ENCODE measurements at places on chromosomes 5 and 9.

DNA sequence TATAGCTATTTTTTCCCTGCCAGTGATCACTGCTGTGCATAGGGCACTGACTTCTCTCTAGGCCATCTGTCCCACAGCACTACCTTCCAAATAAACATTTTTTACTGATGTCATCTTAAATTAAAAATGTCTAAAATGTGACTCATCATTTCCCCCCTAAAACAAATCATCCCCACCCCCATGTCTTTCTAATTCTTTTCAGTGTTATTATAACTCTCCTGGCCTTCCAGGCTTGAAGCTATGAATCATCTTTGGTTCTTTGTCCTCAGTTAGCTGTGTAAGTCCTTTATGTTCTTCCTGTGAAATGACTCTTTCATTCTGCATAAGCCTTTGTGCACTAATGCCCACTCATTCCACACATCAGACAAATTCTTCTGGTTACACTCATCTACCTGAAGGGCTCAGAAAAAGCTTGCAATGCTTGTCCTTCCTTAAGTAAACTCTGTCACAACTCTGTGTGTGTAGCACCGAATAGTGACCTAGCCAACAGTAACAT is 78.1 kb downstream of the CFAP95 start:
- H3K4me1 ChIP-seq: no peaks in the 10 kb centered on the region
- peaks cover 10% of the 10 kb centered on the region for H3K27me3 ChIP-seq
- no peak overlapping the region for H3K4me3 ChIP-seq
- no peak overlapping the region for H3K27ac ChIP-seq

DNA sequence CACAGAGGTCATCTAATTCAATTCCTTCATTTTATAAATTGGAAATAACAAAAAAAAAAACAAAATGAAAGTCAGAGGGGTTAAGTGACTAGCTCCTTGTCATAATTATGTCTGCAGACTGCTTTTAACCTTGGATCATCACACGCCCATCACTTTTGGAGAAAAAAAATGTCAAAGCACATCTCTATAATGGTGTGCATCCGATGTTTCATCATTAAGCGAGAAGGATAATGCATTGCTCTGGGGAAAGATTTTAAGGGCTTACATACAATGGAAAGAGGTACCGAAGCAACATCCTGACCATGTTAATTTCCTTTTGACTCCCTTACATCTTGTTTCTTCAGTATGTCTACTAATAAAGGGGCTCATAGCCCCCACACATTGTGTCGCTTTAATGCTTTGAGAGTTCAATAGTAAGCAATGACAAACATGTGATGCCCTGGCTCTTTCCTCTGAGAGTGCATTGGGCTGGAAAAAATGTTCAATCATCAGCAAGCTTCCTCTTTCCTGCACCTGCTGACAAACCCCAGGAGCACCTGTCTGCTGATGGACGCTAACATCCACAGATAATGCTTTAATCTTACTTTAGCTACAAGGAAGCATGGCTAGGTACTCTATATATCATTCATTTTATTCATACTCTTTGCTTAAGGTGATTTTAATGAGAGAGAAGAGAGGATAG is 242.2 kb downstream of the SMARCA2 start:
- H3K36me3 ChIP-seq: no peaks in the 10 kb centered on the region
- H3K4me3 ChIP-seq: no peak overlapping the region
- H3K27me3 ChIP-seq: peaks cover 20% of the 10 kb centered on the region
- peak overlapping the region; percentile 88 for H3K27ac ChIP-seq
- peak; percentile 11 for DNase-seq

- H3K4me3 ChIP-seq: no peak overlapping the region
- H3K27me3 ChIP-seq: no peaks in the 10 kb centered on the region
- no peak for DNase-seq
- H3K36me3 ChIP-seq: no peaks in the 10 kb centered on the region
- H3K4me1 ChIP-seq: no peaks in the 10 kb centered on the region
- no peak overlapping the region for H3K27ac ChIP-seq
Measured at GRCh38 chr9:17878810-17879370, 300.0 kb downstream of the SH3GL2 start.

- H3K4me3 ChIP-seq: no peak overlapping the region
- H3K4me1 ChIP-seq: peaks cover 20% of the 10 kb centered on the region
- H3K27me3 ChIP-seq: peaks cover 50% of the 10 kb centered on the region
- DNase-seq: no peak
- H3K27ac ChIP-seq: no peak overlapping the region
Measured at GRCh38 chr9:1008216-1008615, 31.8 kb downstream of the DMRT3 start.

DNA sequence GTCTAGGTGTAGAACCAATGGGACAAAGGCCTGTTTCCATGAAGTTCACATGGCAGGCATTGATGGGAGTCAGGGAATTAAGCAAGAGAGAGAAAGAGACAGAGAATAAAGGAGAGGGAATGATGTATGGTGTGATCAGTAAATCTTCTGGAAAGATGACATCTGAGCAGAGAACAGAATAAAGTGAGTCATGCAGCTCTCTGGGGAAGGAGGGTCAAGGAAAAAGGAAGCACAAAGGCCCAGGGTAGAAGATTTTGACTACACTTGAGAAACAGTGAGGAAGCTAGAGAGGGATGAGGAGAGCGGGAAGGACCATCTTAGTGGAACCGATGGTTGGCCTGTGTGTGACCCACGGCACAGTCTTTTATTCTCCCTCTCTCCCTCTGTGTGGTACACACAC is 425.9 kb downstream of the SPOCK1 start:
- no peak for DNase-seq
- H3K27ac ChIP-seq: no peak overlapping the region
- H3K4me3 ChIP-seq: no peak overlapping the region
- H3K36me3 ChIP-seq: no peaks in the 10 kb centered on the region
- no peaks in the 10 kb centered on the region for H3K4me1 ChIP-seq

GRCh38 chr5:74543162-74543995 is 97.1 kb downstream of the ENC1 start:
- DNase-seq: no peak
- H3K36me3 ChIP-seq: no peaks in the 10 kb centered on the region
- no peaks in the 10 kb centered on the region for H3K4me1 ChIP-seq
- H3K27me3 ChIP-seq: peaks cover 6% of the 10 kb centered on the region
- no peak overlapping the region for H3K4me3 ChIP-seq

- H3K27me3 ChIP-seq: no peaks in the 10 kb centered on the region
- H3K27ac ChIP-seq: no peak overlapping the region
- peaks cover 41% of the 10 kb centered on the region for H3K4me1 ChIP-seq
- no peak for DNase-seq
- no peak overlapping the region for H3K4me3 ChIP-seq
- peaks cover 7% of the 10 kb centered on the region for H3K36me3 ChIP-seq
Measured at GRCh38 chr5:111514087-111514486, 1.8 kb upstream of the STARD4 start.

- peak overlapping the region; percentile 77 for H3K27ac ChIP-seq
- peak overlapping the region; percentile 91 for H3K4me3 ChIP-seq
- H3K27me3 ChIP-seq: no peaks in the 10 kb centered on the region
- H3K4me1 ChIP-seq: peaks cover 32% of the 10 kb centered on the region
- peaks cover 14% of the 10 kb centered on the region for H3K36me3 ChIP-seq
- DNase-seq: no peak
Measured at GRCh38 chr5:141636106-141636412, 590 bp downstream of the HDAC3 start.

DNA sequence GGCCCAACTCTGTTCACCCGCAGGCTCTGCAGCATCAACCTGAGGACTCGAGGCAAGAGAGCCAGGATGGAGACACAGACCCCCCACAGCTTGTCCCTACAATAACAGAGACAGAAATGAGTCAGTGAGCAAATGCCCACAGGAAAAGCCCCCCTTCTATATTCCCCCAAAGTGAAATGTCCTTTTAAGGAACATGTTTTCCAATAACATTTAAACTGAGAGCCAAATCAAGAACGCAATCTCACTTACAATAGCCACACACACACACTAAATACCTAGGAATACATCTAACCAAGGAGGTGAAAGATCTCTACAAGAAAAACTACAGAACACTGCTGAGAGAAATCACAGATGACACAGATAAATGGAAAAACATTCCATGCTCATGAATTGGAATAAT is 49.0 kb downstream of the TEX10 start:
- peaks cover 18% of the 10 kb centered on the region for H3K4me1 ChIP-seq
- no peak for DNase-seq
- no peak overlapping the region for H3K4me3 ChIP-seq
- no peaks in the 10 kb centered on the region for H3K27me3 ChIP-seq
- H3K27ac ChIP-seq: no peak overlapping the region

DNA sequence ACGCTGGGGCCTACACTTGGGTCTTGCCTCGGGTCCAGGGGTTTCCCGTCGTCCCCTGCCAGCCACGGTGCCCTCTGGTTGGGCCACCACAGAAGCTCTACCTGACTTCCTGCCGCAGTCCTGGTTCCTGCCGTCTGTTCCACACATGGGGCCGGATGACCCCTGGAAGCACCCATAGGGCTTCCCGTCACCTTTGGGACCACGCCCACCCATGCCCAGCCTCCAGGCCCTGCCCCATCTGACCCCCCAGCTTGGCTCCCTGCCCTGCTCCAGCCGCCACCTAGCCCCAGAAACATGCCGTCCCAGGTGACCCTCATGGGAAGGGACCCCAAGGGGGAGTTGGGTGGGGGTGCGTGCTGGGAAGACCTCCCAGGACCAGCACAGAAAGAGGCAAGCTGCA is 13.7 kb downstream of the MRPL36 start:
- no peak for DNase-seq
- H3K27ac ChIP-seq: no peak overlapping the region
- no peak overlapping the region for H3K4me3 ChIP-seq
- peaks cover 31% of the 10 kb centered on the region for H3K27me3 ChIP-seq
- H3K4me1 ChIP-seq: peaks cover 22% of the 10 kb centered on the region
- no peaks in the 10 kb centered on the region for H3K36me3 ChIP-seq

DNA sequence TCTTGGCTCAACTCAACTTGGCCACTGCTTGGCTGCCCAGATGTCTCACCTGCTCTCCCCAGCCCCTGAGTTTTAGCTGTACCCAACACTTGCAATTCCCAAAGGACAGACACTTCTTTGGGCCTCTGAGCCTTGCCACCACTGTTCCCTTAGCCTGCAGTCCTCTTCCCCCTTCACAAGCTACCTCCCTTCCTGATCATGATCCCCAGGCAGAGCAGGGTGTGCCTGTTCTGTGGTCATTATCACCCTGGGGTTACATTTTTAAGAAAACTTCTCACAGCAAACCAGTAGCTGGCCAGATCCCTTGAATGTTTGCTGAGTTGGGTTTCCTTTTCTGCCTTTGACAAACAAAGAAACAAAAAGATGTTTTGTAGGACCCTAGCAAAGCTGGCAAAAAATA is 87.5 kb upstream of the PRRC1 start:
- H3K4me3 ChIP-seq: no peak overlapping the region
- H3K4me1 ChIP-seq: no peaks in the 10 kb centered on the region
- H3K27ac ChIP-seq: no peak overlapping the region

DNA sequence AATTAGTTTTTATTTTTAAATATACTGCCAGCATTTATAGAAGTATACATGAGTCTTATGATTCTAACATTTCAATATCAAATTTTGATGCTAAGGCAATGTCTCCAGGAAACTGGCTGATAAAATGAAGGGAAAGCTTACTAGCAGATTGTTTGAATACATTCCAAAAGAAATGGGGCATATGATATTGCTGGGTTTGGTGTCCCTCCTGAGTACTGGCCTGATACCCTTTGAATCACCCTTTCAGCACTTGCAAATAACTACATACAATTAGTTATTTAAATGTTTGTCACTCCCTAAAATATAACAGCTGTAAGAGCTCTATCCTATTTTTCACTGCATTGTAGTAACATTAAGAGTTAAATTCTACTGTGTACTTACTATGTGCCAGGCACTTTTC is 360.8 kb downstream of the HCN1 start:
- no peaks in the 10 kb centered on the region for H3K27me3 ChIP-seq
- DNase-seq: no peak
- H3K4me1 ChIP-seq: no peaks in the 10 kb centered on the region
- H3K4me3 ChIP-seq: no peak overlapping the region

GRCh38 chr9:97514531-97514930 is 13.1 kb downstream of the TMOD1 start:
- DNase-seq: no peak
- no peak overlapping the region for H3K4me3 ChIP-seq
- peaks cover 39% of the 10 kb centered on the region for H3K27me3 ChIP-seq
- no peaks in the 10 kb centered on the region for H3K36me3 ChIP-seq

GRCh38 chr5:159619826-159620225 is 289.5 kb upstream of the IL12B start:
- DNase-seq: no peak
- H3K27me3 ChIP-seq: peaks cover 23% of the 10 kb centered on the region
- peaks cover 7% of the 10 kb centered on the region for H3K36me3 ChIP-seq
- no peak overlapping the region for H3K4me3 ChIP-seq

- DNase-seq: no peak
- no peak overlapping the region for H3K27ac ChIP-seq
- H3K36me3 ChIP-seq: no peaks in the 10 kb centered on the region
- no peaks in the 10 kb centered on the region for H3K27me3 ChIP-seq
- no peak overlapping the region for H3K4me3 ChIP-seq
Measured at GRCh38 chr5:161085056-161085455, 233.0 kb upstream of the ATP10B start.

DNA sequence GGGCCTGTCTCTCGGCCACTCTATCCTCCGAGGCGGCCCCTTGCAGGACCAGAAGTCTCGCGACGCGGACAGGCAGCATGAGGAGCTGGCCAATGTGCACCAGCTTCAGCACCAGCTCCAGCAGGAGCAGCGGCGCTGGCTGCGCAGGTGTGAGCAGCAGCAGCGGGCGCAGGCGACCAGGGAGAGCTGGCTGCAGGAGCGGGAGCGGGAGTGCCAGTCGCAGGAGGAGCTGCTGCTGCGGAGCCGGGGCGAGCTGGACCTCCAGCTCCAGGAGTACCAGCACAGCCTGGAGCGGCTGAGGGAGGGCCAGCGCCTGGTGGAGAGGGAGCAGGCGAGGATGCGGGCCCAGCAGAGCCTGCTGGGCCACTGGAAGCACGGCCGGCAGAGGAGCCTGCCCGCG is 283.5 kb downstream of the ARHGEF28 start:
- peaks cover 16% of the 10 kb centered on the region for H3K27me3 ChIP-seq
- H3K4me3 ChIP-seq: no peak overlapping the region
- DNase-seq: no peak

DNA sequence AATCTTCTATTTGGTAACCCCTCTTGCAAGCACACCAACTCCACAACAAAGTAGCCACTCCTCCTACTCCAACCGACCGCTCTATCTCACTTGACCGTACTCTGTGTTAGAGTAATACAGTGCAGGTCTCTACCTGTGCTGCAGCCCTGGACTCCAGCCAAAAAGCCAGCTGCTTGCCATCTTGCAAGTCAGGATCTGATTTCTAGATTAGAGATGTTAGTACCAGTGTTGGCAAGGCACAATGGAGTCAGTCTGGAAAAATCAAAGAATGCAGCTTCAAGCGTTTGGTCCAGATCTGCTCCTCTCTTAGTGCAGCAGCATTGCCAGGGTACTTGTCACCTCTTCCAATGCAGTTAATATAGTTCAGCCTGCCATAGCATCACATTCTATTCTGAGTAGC is 477.6 kb downstream of the ZSWIM6 start:
- H3K27me3 ChIP-seq: peaks cover 19% of the 10 kb centered on the region
- no peak overlapping the region for H3K27ac ChIP-seq
- H3K4me1 ChIP-seq: no peaks in the 10 kb centered on the region
- H3K4me3 ChIP-seq: no peak overlapping the region
- no peaks in the 10 kb centered on the region for H3K36me3 ChIP-seq
- DNase-seq: no peak

DNA sequence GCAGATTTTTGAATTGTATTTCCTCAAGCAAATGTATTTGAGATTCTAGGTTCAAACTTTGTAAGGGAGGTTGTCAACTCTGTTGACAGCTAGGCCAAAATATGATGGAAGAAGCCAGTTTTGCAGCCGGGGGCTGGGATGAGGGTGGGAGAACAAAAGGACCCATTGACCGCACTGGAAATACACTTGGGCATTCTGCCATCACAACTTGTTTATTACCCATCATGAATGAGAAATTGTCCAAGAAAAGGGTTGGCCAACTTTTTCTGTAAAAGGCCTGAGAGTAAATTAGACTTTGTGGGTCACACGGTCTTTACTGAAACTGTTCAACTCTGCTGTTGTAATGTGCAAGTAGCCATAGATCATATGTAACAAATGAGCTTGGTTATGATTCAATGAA is 221.3 kb upstream of the KLF9 start:
- no peaks in the 10 kb centered on the region for H3K27me3 ChIP-seq
- H3K4me1 ChIP-seq: no peaks in the 10 kb centered on the region
- no peak overlapping the region for H3K4me3 ChIP-seq

All from stimulated activated naive B cell treated with anti-CD40 and anti-IgM and Interleukin-4, amounts not matched to agents 10 μg/mL and 1 μg/mL and 100 μg/mL, for 72 hours (primary cell).